Activated B cell treated with CpG ODN at 0.5 μM for 24 hours (primary cell): ENCODE measurements at places on chromosomes 6 and 20. TPM values are rescaled to one million over a fixed set of nuclear protein-coding genes. Genes with fewer than 3 reads are reported as not detected.

DNA sequence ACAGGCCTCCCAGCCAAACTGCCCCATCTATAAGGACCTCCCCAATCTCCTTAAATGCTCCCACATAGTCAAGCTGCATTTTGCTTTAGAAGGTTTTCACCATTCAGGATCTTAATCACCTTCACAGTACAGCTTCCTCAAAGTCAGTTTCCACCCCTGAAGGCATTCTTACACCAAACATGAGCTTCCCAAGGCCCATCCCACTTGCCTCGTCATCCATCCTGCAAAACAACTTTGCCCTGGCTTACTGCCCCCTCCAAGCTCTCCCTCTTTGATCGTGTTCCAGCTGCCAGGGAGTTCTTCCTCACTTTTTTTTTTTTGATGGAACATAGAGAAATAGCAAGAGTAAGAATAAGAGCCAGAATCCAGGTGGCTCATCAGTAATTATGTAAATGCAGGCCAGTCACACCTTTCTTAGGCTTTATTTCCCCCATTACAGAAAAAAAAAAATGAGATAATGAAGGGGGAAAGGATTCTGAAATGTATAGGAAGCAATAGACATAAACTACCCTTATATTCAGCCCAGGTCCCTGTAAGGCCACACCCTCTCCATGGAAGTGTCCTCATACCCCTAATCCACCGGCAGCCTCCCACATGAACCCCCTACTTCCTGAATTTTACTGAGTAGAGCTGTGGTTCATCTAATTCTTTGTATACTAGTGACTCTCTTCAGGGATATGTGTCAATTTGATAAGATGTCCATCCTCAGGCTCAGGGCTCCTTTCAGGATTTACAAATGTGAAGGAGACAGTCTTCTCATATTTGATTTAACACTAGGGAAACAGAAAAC is 12.7 kb downstream of the TRIM27 start:
- H3K4me1 ChIP-seq, result no peaks in the 10 kb centered on the region
- peaks cover 72% of the 10 kb centered on the region for H3K36me3 ChIP-seq
- no peak for DNase-seq
- no peak overlapping the region for H3K4me3 ChIP-seq
- no peak overlapping the region for H3K27ac ChIP-seq
- H3K27me3 ChIP-seq, result no peaks in the 10 kb centered on the region

PPIL6 gene
- 0.73 and 0.91 TPM in 2 replicates for total RNA-seq

MTG2 gene
- total RNA-seq, result 40.8 and 46.8 TPM in 2 replicates

GRCh38 chr6:11798538-11798937 is 19.9 kb upstream of the ADTRP start:
- H3K27me3 ChIP-seq, result peaks cover 5% of the 10 kb centered on the region
- no peak overlapping the region for H3K4me3 ChIP-seq
- H3K36me3 ChIP-seq, result no peaks in the 10 kb centered on the region
- no peaks in the 10 kb centered on the region for H3K4me1 ChIP-seq

DNA sequence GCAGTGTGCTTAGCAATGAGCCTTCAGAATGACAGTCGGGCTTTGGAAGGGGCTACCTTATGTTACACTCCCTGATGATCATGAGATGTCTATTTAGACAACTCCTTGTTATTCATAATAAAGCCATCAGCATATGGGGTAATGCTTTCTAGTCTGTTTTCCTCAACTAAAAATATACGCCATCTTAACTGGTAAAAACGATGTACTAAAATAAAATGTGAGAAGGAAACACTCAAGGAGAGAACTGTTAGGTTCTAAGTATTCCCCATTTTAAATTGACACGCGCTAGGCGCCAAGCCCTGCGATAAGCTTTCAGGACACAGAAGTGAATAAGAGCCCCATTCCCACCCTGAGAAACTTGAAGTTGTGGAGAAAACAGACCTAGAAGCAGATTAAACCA is 43.6 kb downstream of the SOD2 start:
- no peak overlapping the region for H3K4me3 ChIP-seq
- no peaks in the 10 kb centered on the region for H3K27me3 ChIP-seq
- no peak for DNase-seq
- H3K36me3 ChIP-seq, result no peaks in the 10 kb centered on the region
- no peak overlapping the region for H3K27ac ChIP-seq

DNA sequence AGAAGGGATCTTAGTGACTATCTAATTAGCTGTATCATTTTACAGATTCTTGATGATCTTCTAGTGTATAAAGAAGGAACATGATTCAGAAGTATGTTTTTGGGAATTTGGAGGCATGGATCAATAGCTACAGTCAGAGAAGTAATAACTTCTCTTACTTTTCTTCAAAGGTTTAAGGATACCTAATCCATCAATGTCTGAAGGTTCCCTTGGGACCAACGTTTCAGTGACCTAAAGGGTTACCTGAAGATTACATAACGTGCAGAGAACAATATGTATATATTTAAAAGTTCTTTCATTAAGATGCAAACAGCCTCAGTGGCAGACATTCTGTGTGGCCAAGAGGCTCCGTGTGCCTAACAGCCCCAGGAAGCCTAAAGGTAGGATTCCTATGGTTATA is 3.2 kb downstream of the HDAC2 start:
- peaks cover 10% of the 10 kb centered on the region for H3K36me3 ChIP-seq
- DNase-seq, result no peak
- no peak overlapping the region for H3K27ac ChIP-seq
- no peaks in the 10 kb centered on the region for H3K27me3 ChIP-seq

GRCh38 chr6:87538510-87539260 is 51.1 kb downstream of the RARS2 start:
- no peaks in the 10 kb centered on the region for H3K27me3 ChIP-seq
- no peak overlapping the region for H3K27ac ChIP-seq
- H3K4me3 ChIP-seq, result no peak overlapping the region

- peak overlapping the region; percentile 62 for H3K4me3 ChIP-seq
- peaks cover 37% of the 10 kb centered on the region for H3K4me1 ChIP-seq
- no peaks in the 10 kb centered on the region for H3K36me3 ChIP-seq
- DNase-seq, result no peak
- no peaks in the 10 kb centered on the region for H3K27me3 ChIP-seq
- peak overlapping the region; percentile 65 for H3K27ac ChIP-seq
Measured at GRCh38 chr20:15875446-15875845, 697.8 kb downstream of the KIF16B start.

GRCh38 chr6:146813554-146813953 is 214.8 kb downstream of the ADGB start:
- no peaks in the 10 kb centered on the region for H3K27me3 ChIP-seq
- H3K4me3 ChIP-seq, result no peak overlapping the region
- DNase-seq, result no peak
- no peaks in the 10 kb centered on the region for H3K36me3 ChIP-seq
- H3K27ac ChIP-seq, result no peak overlapping the region

DNA sequence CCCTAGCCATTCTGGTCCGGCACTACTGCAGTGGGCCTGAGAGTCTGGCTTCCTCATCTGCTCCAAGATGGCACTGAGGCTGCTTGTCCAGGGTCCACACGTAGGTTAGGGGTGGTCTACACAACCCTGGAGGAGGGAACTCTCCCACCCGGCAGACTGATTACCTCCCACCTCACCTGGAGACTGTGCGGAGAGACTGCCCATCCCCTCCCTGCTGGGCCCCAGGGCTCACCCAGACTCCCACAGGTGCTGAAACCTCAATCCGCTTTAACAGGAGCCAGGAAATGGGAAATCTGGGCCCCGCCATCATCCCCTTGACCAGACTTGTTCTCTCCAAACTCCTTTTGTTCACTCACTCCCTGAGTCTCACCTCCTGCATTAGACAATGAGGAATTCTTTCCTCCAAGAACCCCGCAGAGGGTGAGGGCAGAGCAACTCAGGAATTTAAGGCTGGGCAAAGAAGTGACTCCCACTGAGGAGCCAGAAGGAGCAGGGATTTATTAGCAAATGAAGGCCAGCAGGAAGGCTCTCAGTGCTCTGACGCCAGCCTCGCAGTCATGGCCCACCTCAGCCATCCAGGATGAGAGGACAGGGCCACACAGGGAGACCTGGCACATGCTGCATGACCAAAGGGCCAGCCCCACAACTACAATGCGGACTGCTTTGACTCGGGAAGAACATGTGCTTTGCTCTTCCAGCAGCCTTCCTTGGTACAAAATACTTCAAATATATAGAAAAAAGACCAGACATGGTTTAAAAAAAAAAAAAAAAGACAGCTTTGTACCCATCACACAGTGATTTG is 53.0 kb downstream of the CDK5RAP1 start:
- no peak overlapping the region for H3K4me3 ChIP-seq
- H3K36me3 ChIP-seq, result peaks cover 37% of the 10 kb centered on the region
- H3K27me3 ChIP-seq, result no peaks in the 10 kb centered on the region
- H3K27ac ChIP-seq, result no peak overlapping the region
- no peak for DNase-seq
- H3K4me1 ChIP-seq, result no peaks in the 10 kb centered on the region

DNA sequence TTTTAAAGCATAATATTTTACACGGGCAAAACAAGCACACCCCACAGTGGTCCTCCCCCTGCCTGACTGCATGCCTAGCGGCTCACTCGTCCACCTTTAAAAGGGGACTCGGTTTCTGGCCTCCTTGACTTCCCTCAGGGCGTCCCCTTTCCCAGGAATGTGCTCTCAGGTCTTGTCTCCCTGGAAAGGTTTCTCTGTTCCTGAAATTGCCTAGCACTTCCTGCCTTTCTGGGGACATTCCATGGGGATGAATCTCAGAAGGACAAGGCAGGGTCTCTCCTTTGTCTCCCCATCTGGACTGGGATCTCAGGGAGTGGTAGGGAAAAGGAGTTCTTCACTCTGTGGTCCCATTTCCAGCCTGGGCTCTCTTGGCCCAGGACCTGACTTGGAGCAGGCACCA is 4.9 kb downstream of the TCF15 start:
- no peak overlapping the region for H3K4me3 ChIP-seq
- no peak overlapping the region for H3K27ac ChIP-seq
- no peaks in the 10 kb centered on the region for H3K4me1 ChIP-seq

DNA sequence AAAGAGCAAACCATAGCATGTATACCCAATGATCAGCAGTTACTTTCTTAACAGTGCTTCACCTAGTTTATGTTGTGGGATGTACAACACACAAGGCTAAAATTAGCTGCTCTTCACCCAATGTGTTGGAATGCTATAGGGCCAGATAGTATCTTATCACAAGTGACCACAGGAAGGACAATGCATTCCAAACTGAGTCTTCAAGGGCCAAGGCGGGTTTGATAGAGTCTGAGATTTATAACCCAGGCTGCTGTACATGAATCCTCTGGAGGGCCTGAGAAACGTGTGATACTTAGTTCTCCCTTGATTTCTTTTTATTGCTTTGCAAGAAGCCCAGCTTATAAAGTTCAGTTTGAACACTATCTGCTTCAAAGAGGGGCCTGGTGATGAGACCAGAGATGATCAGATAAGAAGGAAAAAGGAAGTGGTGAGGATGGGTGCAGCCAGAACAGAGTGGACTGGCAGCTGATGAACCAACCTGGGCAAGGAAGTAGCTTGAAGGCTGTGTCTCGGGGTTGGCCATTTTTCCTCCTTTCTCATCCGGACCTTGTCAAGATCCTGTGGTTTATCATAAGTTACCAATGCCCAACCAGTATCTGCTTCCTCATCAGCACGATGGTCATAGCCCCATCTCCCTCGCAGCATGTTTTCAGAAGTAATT is 62.2 kb upstream of the BMP2 start:
- H3K27me3 ChIP-seq, result no peaks in the 10 kb centered on the region
- no peak for DNase-seq

OXT gene
- total RNA-seq, result not detected in 2 replicates

DNA sequence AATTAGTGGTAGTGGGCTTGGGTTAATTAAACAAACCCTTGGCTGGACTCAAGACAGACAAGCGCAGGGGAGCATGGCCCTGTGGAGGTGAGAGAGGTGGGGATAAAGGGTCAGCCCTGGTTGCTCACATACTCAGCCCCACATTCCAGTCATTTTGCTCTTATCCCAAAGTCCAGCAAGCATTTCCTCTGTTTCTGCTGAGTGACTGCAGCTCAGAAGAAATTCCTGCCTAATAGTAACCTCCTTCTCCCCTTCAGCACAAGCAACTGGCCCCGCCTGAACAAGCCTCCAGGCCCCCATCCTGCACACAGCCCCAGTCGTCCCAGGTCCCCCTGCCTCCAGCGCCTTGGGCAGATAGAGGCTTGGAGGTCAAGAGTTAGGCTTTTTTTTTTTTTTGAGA is 3.6 kb upstream of the TFEB start:
- H3K4me3 ChIP-seq, result no peak overlapping the region
- DNase-seq, result no peak
- H3K27ac ChIP-seq, result no peak overlapping the region
- peaks cover 4% of the 10 kb centered on the region for H3K4me1 ChIP-seq
- no peaks in the 10 kb centered on the region for H3K27me3 ChIP-seq
- H3K36me3 ChIP-seq, result no peaks in the 10 kb centered on the region

GRCh38 chr6:70709826-70710225 is 42.1 kb downstream of the SMAP1 start:
- DNase-seq, result no peak
- H3K36me3 ChIP-seq, result peaks cover 6% of the 10 kb centered on the region
- no peak overlapping the region for H3K27ac ChIP-seq
- H3K4me1 ChIP-seq, result peaks cover 33% of the 10 kb centered on the region
- H3K27me3 ChIP-seq, result no peaks in the 10 kb centered on the region

DNA sequence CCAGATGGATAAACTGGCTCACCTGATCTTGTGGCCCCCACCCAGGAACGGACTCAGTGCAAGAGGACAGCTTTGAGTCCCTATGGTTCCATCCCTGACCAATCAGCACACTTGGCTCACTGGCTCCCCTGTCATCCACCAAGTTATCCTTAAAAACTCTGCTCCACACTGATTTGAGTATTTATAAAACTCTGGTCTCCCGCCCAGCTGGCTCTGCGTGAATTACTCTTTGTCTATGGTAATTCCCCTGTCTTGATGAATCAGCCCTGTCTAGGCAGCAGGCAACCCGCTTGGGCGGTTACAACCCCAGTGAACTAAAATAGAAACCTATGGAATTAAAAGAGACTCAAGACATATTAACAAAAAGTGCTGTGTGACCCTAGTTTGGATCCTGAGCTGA is 38.1 kb upstream of the CD83 start:
- peak overlapping the region; percentile 2 for H3K4me3 ChIP-seq
- no peaks in the 10 kb centered on the region for H3K27me3 ChIP-seq
- no peak for DNase-seq
- no peaks in the 10 kb centered on the region for H3K36me3 ChIP-seq
- peaks cover 69% of the 10 kb centered on the region for H3K4me1 ChIP-seq
